ENCODE measurements at places on chromosomes 16 and 17.

DNA sequence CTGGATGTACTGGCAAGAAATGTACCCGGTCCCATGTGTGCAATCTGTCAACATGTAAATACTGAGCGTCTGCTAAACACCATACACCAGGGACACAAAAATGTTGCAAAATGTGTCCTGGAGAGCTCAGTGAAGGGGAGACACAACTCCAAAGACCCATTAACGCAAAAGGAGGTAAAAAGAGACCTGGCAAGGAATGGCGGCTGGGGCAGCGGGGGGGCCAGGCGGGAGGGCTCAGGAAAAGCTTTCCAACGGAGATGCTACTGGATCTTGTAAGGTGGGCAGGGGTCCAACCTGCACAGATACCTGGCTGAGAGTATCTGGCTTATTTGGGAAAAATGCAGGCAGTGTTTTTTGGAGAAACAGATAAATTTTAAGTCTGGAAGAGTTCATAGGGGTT is 40.7 kb downstream of the ADCY9 start:
- DNase-seq = no peak

DNA sequence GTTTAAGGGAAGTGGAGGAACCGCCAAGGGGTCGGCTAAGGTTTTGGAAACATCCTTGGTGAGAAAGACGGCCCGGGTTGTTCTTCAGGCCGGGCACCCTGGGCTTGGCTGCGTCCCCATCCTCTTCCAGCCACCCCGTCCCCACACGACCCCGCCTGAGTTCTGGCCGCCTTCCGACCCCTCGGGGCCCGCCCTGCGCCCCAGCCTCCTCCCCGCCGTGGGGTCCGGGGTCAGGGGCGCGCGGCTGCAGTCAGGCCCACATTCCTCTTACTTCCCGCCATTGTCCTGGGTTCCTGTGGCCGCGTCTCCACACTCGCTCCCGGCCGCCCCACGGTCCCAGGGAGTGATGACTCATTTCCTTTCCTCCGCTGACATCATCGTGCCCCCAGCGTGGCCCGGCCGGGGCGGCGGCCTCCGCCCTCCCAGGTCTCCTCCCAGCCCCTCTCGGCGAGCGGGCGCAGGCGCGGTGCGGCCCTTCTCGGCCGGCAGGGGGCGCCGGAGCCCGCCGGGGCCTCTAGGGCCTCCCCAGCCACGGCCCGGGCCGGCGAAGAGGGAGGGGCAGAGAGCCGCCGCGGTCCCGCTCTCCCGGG is 59.6 kb downstream of the WSB1 start:
- DNase-seq = peak; percentile 99

DNA sequence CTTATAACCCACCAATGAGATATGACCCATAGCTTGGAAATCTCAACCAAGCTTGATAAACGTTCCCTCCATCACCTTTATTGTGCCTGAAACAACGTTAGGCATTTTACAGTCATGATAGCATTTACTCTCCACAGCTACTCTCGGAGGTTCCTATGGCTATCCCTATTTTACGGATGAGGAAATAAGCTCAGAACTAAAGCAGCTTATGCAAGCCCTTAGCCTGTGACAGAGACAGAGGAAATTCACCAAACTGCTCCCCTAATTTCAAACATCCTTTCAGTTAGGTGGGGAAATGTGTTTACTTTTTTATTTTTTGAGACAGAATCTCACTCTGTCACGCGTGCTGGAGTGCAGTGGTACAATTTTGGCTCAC is 18.7 kb downstream of the DCUN1D3 start:
- no peak for DNase-seq

GRCh38 chr17:67017910-67018309 is 26.4 kb upstream of the CACNG1 start:
- DNase-seq = no peak

DNA sequence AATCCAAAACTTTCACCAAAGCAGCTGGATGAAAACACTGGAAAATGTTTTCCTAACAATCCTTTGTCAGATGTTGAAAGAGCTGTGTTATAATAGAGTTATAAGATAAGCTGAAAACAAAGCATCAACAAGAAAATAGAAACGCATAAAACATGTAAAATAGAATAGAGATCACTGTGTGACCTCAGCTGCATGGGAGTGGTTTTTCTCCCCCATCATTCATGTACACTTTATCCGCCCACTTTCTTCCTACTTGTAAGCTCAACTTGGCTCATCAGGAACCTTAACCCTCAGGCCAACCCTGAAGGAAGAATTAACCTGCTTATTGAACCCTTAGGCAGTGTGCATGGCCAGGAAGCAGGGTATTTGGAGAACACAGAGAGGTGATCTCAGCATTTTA is 238.5 kb upstream of the PMFBP1 start:
- DNase-seq = no peak

- no peak for DNase-seq
Measured at GRCh38 chr16:66397736-66398433, 29.2 kb upstream of the BEAN1 start.

DNA sequence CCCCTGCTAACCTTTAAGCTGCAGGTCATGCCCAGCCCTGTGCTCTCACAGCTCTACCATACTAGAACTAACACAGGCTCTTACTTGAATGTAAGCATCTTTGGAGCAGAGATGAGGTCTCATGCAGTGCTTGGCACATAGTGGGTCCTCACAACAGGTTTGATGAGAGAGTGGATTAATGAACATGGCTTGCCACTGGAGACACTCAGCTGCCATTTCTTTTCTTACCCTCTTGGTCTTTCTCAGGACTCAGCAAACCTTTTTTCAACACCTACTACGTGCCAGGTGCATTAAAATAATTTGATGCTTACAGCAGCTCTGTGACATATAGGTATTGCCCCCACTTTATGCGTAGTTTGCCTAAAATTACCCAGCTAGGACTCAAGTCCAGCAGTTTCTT is 133.2 kb downstream of the MSI2 start:
- DNase-seq = no peak

DNA sequence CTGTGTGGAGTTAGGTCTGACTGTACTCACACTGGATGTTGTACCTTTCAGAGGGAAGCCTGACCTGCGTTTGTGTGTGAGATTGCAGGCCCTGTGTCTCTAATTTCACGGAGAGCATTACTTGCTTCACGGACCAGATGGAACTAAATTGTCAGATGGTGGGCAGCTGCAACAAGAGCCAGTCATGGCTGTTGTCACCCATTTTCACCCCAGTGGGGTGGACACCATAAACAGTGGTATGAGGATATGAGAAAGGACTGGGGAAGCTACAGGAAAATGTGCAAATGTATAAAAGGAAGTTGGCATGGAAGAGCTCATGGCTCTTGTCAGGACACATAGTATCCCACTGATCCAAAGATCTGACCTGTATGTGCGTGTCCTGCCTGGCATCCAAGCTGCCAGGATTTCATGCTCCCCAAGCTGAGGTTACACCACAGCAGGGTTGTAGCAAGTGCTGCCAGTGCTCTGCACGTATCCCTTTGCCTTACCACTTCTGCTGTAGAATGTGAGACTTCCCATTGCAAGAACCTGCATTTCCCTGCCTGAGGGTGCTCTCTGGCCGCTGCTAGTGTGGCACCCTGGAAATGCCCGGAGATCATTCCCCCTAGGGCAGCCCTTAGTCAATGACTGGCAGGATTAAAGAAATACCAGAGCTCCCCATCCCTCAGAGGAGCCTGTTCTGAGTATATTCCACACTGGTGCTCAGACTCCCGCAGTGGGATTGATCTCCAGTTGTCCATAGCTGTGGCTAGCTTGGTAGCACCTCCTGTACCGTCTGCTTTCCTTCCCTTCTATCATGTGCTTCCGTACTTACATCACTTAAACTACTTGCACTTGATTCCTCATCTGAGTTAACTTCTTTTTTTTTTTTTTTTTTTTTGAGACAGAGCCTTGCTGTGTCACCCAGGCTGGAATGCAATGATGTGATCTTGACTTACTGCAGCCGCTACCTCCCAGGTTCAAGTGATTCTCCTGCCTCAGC is 70.4 kb upstream of the TANC2 start:
- DNase-seq = no peak

GRCh38 chr17:14107889-14108288 is 38.6 kb downstream of the COX10 start:
- DNase-seq = no peak

DNA sequence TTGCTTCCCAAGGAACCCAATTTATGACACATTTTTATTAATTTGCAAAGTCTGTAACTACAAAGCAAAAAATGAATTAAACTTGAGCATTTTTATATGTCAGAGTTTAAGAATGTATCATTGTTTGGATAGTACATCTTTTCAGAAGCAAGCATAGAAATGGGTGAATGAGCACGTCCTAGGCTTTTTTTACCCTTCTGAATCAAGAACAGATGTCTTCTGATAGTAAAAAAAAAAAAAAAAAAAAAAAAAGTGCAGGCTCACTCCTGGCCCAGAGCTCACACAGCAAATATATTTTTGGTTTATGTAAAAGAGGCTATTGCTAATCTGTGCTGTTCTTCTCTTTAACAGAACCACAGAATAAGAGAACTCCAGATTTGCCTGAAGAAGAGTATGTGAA is 6.3 kb downstream of the TERF2IP start:
- no peak for DNase-seq

Measured in OCI-M1 (cell line).